Prostate gland (tissue), 2 donors: ENCODE measurements at places on chromosomes 16 and 17. TPM values are rescaled to one million over a fixed set of nuclear protein-coding genes. Genes with fewer than 3 reads are reported as not detected.

GRCh38 chr16:84652566-84652965 lies 4.3 kb downstream of the KLHL36 start:
- peaks cover 6% of the 10 kb centered on the region for H3K36me3 ChIP-seq
- H3K27ac ChIP-seq, result no peak overlapping the region
- no peak overlapping the region for H3K4me3 ChIP-seq
- no peak for DNase-seq

DNA sequence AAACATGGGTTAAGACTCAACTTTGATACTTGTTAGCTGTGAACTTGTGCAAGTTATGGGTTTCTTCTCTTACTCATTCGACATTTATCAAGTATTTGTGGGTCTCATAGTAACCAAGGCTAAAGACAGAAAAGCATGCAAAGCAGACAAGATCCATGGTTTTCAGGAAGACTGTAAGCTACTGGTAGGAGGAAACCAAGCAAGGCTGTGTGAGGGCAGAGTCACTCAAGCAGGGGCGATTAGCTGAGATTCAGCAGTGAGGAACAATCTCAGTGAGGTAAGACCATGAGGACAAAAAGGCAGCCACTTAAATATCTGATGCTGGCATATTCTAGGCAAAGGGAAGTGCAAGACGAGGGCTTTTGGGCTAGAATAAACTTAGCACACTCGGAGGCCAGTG lies 29.5 kb downstream of the MBTD1 start:
- H3K36me3 ChIP-seq, result no peaks in the 10 kb centered on the region
- no peaks in the 10 kb centered on the region for H3K4me1 ChIP-seq
- no peak overlapping the region for H3K27ac ChIP-seq

The LPO gene
- not detected for total RNA-seq

DNA sequence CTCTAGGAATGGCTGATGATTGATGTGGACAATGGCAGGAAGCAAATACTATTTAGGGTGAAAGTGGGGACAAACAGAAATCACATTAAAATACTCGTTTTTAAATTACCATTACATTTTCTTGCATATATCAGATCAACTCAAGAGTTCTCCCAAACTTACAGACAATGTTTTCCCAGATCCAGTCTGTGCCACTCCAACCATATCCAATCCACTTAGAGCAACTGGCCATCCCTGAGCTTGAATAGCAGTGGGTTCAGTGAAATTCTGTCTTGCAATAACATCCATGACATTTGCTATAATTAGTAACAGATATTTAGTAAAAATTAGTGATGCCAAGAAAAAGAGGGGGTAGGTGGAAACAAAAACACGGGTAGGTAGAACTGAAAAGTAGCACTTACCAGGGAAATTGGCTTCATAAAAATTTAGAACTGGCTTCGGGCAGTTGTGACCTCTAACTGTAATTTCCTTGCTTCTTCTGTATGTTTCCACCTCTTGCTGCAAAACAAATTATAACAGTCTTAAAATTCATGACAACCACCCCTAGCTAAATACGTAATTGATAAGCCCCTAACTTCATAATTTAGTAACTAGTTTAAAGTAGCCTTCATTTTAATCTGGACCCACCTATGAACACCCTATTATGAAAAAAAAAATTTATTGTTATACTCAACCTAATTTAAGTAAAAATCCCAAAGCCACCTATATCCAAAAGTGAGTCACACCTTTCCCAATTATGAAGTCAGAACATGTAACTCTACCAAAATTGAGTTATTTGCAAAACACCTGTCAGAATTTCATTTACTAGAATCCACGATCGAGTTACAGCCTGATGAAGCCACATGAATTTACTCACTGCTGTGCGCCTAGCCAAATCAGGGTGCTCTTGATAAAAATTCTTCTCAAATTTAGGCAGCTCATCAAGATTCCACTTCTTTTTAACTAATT lies 2.0 kb downstream of the DDX5 start:
- peaks cover 7% of the 10 kb centered on the region for H3K4me1 ChIP-seq
- H3K27me3 ChIP-seq, result no peaks in the 10 kb centered on the region
- H3K4me3 ChIP-seq, result peak overlapping the region; percentile 98
- no peak for DNase-seq

GRCh38 chr16:84082835-84083569 lies 33.7 kb downstream of the MBTPS1 start:
- H3K4me1 ChIP-seq, result peaks cover 4% of the 10 kb centered on the region
- H3K4me3 ChIP-seq, result no peak overlapping the region
- H3K36me3 ChIP-seq, result no peaks in the 10 kb centered on the region
- no peak for DNase-seq
- H3K27me3 ChIP-seq, result no peaks in the 10 kb centered on the region

DNA sequence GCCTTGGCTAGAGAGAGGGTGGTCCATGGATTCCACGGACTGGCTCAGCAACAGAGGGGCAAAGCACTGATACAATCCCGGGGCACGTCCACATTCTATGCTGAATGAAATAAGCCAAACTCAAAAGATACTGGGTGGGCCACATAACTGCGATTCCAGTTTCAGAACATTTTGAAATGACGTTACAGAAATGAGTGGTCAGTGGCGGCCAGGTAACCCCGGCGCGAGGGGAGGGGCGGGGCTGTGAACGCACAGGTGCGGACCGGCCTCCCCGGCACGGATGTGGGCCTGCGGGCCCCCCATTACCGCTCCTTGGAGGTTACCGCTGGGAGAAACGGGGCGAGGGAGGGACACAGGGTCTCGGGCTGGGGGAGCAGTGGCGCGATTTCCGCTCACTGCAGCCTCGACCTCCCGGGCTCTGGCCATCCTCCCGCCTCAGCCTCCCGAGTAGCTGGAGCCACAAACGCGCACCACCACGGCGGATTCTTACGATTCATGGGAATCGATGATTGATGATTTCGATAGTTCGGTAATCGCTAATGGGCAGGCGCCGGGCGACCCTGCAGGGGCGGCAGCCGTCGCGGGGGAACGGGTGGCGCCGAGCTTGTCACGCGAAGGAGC lies 559 bp downstream of the MVD start:
- no peaks in the 10 kb centered on the region for H3K27me3 ChIP-seq
- no peaks in the 10 kb centered on the region for H3K4me1 ChIP-seq
- peak overlapping the region; percentile 91 for H3K4me3 ChIP-seq
- peak overlapping the region; percentile 88 for H3K27ac ChIP-seq

GRCh38 chr17:39852239-39852638 lies 11.9 kb downstream of the IKZF3 start:
- no peaks in the 10 kb centered on the region for H3K4me1 ChIP-seq
- H3K27me3 ChIP-seq, result no peaks in the 10 kb centered on the region
- no peaks in the 10 kb centered on the region for H3K36me3 ChIP-seq
- H3K27ac ChIP-seq, result no peak overlapping the region
- H3K4me3 ChIP-seq, result no peak overlapping the region
- DNase-seq, result no peak

GRCh38 chr17:42682722-42683403 lies 532 bp downstream of the CNTNAP1 start:
- H3K36me3 ChIP-seq, result no peaks in the 10 kb centered on the region
- H3K27ac ChIP-seq, result peak overlapping the region; percentile 55
- peak overlapping the region; percentile 35 for H3K4me3 ChIP-seq
- peaks cover 9% of the 10 kb centered on the region for H3K4me1 ChIP-seq

DNA sequence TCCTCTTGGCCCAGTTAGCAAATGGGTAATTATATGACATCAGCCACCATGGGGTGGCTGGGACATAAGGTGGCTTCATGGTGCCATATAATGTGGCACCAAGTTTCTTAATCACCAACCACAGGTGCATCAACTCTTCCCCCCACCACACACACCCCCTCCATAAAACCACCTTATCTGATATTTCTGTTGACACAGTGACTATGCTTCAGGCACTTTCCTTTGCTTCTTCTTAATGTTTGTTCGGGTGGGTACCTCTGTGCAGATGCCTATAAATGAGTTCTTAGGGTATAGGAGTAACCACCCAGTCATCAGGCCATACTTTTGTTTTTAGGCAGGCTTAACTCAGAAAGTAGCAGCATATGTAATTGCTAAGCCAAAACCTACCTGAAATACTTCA lies 29.5 kb downstream of the RNF43 start:
- DNase-seq, result no peak
- H3K4me3 ChIP-seq, result no peak overlapping the region
- H3K36me3 ChIP-seq, result no peaks in the 10 kb centered on the region
- peaks cover 34% of the 10 kb centered on the region for H3K4me1 ChIP-seq
- peak overlapping the region; percentile 21 for H3K27ac ChIP-seq

- peaks cover 13% of the 10 kb centered on the region for H3K36me3 ChIP-seq
- H3K4me3 ChIP-seq, result peak overlapping the region; percentile 98
- H3K27ac ChIP-seq, result peak overlapping the region; percentile 100
- no peaks in the 10 kb centered on the region for H3K27me3 ChIP-seq
Observed at GRCh38 chr17:76725580-76726230, 701 bp downstream of the JMJD6 start.

DNA sequence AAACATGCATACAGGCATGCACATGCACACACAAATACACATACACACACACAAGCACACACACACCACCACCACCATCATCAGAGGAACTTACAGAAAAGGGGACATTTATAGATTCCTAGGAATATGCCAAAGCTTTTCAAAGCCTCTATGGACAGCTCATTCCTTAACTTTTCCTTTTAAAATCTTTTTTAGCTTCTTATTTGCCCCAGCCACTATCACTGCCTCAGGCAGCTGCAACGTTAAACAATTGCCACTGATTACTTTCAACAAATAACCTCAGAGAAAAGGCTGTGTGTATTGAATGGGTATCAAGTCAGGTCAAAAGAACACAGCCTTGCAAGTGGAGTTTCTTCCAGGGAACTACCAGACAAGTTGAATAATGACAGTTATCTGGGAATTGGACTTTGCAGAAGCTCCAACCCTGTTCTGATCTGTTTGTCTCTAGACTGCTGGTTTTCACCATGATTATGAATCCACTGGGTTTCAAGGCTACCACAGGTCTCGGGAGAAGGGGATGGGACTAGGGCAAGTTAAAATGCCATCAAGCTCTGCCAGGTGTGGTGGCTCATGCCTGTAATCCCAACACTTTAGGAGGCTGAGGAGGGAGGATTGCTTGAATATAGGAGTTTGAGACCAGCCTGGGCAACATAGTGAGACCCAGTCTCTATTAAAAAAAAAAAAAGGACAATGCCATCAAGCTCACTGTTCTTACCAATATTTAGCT lies 21.9 kb upstream of the BEAN1 start:
- no peak overlapping the region for H3K27ac ChIP-seq
- H3K36me3 ChIP-seq, result no peaks in the 10 kb centered on the region
- no peak overlapping the region for H3K4me3 ChIP-seq
- no peaks in the 10 kb centered on the region for H3K27me3 ChIP-seq

GRCh38 chr17:13575922-13576419 lies 25.8 kb downstream of the HS3ST3A1 start:
- no peak overlapping the region for H3K4me3 ChIP-seq
- H3K36me3 ChIP-seq, result no peaks in the 10 kb centered on the region
- no peak overlapping the region for H3K27ac ChIP-seq

DNA sequence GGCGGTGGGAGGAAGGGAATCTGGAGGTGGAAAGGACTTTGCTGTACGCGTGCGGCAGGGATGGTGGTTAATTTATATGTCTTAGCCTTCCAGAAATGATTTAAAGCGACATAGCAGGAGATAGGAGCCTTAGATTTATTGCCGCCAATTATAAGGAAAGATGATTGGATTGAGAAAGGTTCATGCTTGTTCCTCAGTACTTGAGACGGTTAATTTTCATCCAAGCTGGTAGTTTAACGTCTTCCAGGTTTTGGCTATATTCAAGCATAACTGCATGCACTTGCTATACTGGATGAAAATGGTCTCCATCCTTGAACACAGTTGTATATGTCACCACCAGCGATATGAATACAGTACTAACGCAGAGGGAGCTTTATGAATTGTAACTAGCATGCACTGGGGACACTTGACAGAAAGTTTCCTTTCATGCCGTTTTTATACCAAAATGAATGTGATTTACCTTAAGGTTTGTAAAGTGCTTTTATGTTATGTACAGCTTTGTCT lies 610 bp upstream of the PEX12 start:
- H3K36me3 ChIP-seq, result no peaks in the 10 kb centered on the region
- no peaks in the 10 kb centered on the region for H3K4me1 ChIP-seq
- H3K4me3 ChIP-seq, result peak overlapping the region; percentile 58

- peak within 1 kb of the TSS; percentile 57 for H3K27ac ChIP-seq
- no peaks in the 10 kb centered on the region for H3K36me3 ChIP-seq
- H3K4me3 ChIP-seq, result peak within 1 kb of the TSS; percentile 50
- no peaks in the 10 kb centered on the region for H3K27me3 ChIP-seq
- DNase-seq, result no peak
Observed at GRCh38 chr17:49494986-49495841, at the start of gene NGFR. Gene NGFR (plus strand): TSS chr17:49495293. CDS start chr17:49495418, 125 bp downstream.

- no peaks in the 10 kb centered on the region for H3K27me3 ChIP-seq
- H3K4me3 ChIP-seq, result no peak overlapping the region
- H3K27ac ChIP-seq, result peak overlapping the region; percentile 85
- no peak for DNase-seq
- no peaks in the 10 kb centered on the region for H3K36me3 ChIP-seq
Observed at GRCh38 chr16:84844559-84845495, 25.0 kb downstream of the CRISPLD2 start.

- H3K27me3 ChIP-seq, result no peaks in the 10 kb centered on the region
- no peaks in the 10 kb centered on the region for H3K36me3 ChIP-seq
- no peak for DNase-seq
- peak overlapping the region; percentile 67 for H3K27ac ChIP-seq
Observed at GRCh38 chr16:85394456-85395206, 218.5 kb upstream of the GSE1 start.

The TAC4 gene
- not detected for total RNA-seq

DNA sequence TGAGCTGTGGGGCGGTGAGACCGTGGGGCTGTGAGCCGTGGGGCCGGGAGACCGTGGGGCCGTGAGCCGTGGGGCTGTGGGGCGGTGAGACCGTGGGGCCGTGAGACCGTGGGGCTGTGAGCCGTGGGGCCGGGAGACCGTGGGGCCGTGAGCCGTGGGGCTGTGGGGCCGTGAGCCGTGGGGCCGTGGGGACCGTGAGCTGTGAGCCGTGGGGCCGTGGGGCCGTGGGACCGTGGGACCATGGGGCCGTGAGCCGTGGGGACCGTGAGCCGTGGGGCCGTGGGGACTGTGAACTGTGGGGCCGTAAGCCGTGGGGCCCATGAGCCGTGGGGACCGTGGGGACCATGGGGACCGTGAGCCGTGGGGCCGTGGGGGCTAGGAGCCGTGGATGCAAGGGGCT lies 24.6 kb upstream of the PVALEF start:
- H3K27ac ChIP-seq, result no peak overlapping the region
- no peaks in the 10 kb centered on the region for H3K36me3 ChIP-seq
- H3K4me3 ChIP-seq, result no peak overlapping the region

- H3K4me1 ChIP-seq, result no peaks in the 10 kb centered on the region
- H3K4me3 ChIP-seq, result no peak overlapping the region
- no peak for DNase-seq
- no peaks in the 10 kb centered on the region for H3K27me3 ChIP-seq
- no peaks in the 10 kb centered on the region for H3K36me3 ChIP-seq
Observed at GRCh38 chr17:50204431-50204830, 3.0 kb upstream of the COL1A1 start.

DNA sequence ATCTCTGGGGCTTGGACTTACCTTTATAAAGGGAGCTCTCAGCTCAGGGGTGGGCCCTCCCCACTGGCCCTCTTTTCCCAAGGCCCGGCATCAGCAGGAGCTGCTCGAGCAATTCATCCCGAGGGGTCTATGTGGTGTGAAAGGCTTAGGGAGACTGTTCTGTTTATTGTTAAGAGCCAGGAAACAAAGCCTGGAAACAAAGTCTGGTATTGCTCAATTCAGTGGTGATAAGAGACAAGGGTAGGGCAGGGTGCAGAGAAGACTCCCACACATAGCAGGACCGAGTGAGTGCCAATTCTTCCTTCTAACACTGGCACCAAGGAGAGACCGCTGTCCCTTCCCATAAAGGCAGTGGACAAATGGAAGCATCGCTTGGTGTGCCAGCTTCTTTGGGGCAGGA lies 750.7 kb downstream of the KCNJ18 start:
- DNase-seq, result no peak
- no peaks in the 10 kb centered on the region for H3K27me3 ChIP-seq
- no peaks in the 10 kb centered on the region for H3K4me1 ChIP-seq

GRCh38 chr17:42585353-42585752 lies 7.8 kb upstream of the PSMC3IP start:
- H3K27ac ChIP-seq, result peak overlapping the region; percentile 67
- H3K4me1 ChIP-seq, result peaks cover 27% of the 10 kb centered on the region
- no peak for DNase-seq
- no peaks in the 10 kb centered on the region for H3K27me3 ChIP-seq
